ENCODE measurements at places on chromosomes 5 and 9. TPM values are rescaled to one million over a fixed set of nuclear protein-coding genes. Genes with fewer than 3 reads are reported as not detected.

Gene PCDHGA1
- total RNA-seq, result 0.74 TPM

Gene TAF1L
- total RNA-seq, result not detected

Gene PKD2L2
- total RNA-seq, result not detected

Gene FUBP3
- total RNA-seq, result 62.3 TPM

Gene SLC6A19
- total RNA-seq, result 22.2 TPM

Gene FOXD4L6
- 0.14 TPM for total RNA-seq

Gene SEMA5A
- total RNA-seq, result 92.9 TPM

Gene FOXD4L5
- total RNA-seq, result not detected

Gene ZDHHC11B
- total RNA-seq, result 2.2 TPM

Gene CCIN
- not detected for total RNA-seq

Gene ASPN
- total RNA-seq, result not detected

Gene NHP2
- 136 TPM for total RNA-seq

Gene WDR31
- 5.0 TPM for total RNA-seq

Gene PCDHA13
- total RNA-seq, result 5.1 TPM

Gene TMEM171
- 1.3 TPM for total RNA-seq

Gene TAS2R1
- total RNA-seq, result not detected

Gene SLCO4C1
- 11.0 TPM for total RNA-seq

Gene PPIC
- total RNA-seq, result 23.4 TPM

Gene NUTM2G
- not detected for total RNA-seq

Gene SEMA6A
- total RNA-seq, result 84.2 TPM

Gene SKIC3
- total RNA-seq, result 83.4 TPM

Gene UGT3A1
- 6.1 TPM for total RNA-seq

Gene ADAMTSL1
- 6.0 TPM for total RNA-seq

Gene PSMB7
- total RNA-seq, result 148 TPM

Gene GLRA1
- total RNA-seq, result 0.39 TPM

Gene AK8
- total RNA-seq, result 5.5 TPM

Gene G3BP1
- total RNA-seq, result 241 TPM

Gene CTXN3
- total RNA-seq, result not detected

Gene MAP1B
- 124 TPM for total RNA-seq

Gene CKMT2
- total RNA-seq, result 4.3 TPM

Gene OLFM1
- 9.7 TPM for total RNA-seq

Gene LECT2
- total RNA-seq, result not detected

Gene SHISAL2B
- total RNA-seq, result 0.63 TPM

Gene CDX1
- 5.0 TPM for total RNA-seq

Gene STKLD1
- total RNA-seq, result 3.9 TPM

Gene FBXO10
- 10.5 TPM for total RNA-seq

Gene TGFBI
- total RNA-seq, result 302 TPM

Gene ADAMTS19
- total RNA-seq, result 9.3 TPM

Gene CCL27
- 0.43 TPM for total RNA-seq

Gene TSLP
- not detected for total RNA-seq

Gene FOXD1
- 1.3 TPM for total RNA-seq

Gene TMEM161B
- 17.6 TPM for total RNA-seq

Gene SHOC1
- not detected for total RNA-seq

Gene PCDHGA7
- total RNA-seq, result 0.31 TPM

Gene TRPM3
- total RNA-seq, result 1.6 TPM

Gene MEIKIN
- total RNA-seq, result not detected

Gene AIF1L
- 44.1 TPM for total RNA-seq

Gene VDAC1
- 219 TPM for total RNA-seq

Gene IL3
- total RNA-seq, result not detected

Gene SNCAIP
- 31.6 TPM for total RNA-seq
